ENCODE measurements at places on chromosomes 3 and 15.

DNA sequence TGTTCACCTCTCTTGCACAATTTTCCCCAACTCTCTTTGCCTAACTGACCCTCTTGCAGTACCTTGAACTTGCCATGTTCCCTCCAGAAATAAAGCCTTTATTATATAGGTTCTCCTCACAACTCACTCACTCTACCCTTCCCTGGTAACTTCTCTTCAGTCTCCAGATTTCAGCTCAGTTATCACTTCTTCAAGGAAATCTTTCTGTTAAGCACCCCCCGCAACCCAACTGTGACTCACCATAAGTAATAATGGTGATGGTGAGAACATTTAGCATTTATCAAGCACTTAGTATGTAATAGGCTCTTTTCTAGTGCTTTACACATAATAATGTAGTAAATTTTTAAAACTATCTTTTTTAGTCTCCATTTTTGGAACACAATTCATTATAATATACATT lies 8.1 kb upstream of the OR5K1 start:
- DNase-seq = no peak

DNA sequence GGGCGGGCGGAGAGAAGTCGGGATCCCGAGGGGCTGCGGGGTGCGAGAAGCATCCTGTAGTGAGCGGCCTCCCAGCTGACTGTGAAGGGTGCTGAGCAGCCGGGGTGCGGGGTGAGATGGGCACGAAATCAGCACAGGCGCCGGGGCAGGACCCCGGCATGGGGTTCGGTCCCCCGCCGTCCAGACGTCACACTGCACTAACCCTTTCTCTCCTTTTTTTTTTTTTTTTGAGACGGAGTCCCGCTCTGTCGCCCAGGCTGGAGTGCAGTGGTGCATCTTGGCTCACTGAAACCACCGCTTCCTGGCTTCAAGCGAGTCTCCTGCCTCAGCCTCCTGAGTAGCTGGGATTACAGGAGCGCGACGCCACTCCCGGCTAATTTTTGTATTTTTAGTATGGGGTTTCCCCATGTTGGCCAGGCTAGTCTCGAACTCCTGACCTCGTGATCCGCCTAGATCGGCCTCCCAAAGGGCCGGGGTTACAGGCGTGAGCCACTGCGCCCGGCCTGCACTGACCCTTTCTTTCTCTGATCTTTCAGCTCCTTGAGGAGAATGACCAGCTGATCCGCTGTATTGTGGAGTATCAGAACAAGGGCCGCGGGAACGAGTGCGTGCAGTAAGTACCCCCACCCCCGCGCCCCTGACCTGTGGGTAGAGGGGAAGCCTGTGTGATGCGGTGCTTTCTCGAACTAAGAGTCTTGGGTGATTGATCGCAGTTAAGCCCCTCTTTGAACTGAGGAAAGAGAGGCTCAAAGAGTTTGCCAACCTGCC lies 513 bp downstream of the SS18L2 start:
- no peak for DNase-seq

GRCh38 chr15:40091861-40092255 lies 16.8 kb downstream of the BMF start:
- no peak for DNase-seq

DNA sequence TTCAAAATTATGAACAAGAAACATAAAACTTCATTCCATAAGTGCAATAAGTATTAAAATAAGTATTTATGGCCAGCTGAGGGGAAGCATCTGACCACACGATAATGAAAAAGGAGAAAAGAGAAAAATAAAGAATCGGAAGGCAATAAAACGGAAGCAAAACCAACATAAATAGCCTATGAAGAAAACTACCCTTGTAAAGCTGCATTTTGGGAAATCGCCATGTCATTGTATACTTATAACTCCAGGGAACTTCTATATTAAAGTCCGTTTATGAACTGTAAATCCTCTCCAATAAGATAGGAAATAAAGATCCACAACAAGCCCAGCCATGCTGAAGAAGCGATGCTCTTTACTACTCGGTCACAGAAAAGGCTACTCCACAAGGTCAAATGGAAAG lies 47.7 kb downstream of the MORC1 start:
- no peak for DNase-seq

DNA sequence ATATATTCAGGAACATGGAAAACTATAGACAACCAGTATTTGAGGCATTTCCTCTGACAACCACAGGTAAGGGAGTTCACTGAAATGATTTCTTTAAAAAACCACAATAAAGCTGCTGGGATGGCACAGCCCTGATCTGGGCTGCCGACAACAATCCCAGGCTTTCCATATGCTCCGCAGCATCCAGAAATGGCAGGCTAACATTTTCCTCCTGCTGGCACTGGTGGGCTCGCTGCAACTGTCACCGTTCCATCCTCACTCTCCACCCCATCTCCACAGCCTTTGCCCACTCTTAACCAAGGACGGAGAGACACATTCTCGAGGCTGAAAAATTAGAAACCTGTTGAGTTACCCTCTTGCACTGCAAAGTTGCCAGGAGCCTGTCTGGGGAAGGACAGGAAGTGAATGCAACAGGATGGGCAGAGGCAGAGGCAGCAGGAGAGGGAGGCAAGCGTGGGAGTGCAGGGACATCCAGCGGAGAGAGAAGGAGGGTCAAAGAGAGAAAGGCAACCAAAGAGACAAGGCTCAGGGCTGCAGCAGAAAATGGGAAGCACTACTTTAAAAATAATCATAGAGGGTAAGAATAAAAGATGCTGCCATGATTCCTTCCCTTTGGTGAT lies 79.0 kb upstream of the ARRDC4 start:
- no peak for DNase-seq

DNA sequence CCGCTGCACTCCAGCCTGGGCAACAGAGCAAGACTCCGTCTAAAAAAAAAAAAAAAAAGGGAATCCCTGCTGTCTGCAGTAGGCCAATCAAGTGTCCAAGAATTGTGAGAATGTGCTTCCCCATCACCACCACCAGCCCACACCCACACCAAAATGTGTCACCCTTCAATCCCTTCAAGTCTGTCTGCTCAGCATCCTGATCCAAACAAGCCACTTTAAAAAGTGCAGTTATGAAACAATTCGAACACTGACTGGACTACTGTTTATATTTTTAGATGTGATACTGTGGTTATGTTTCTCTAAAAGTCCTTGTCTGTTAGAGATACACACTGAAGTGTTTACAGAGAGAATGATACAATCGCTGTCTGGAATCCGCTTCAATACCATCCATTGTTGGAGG lies 78.1 kb upstream of the CGNL1 start:
- no peak for DNase-seq

- no peak for DNase-seq
Measured at GRCh38 chr15:51310064-51310463, 28.3 kb downstream of the CYP19A1 start.

- no peak for DNase-seq
Measured at GRCh38 chr3:19171794-19172193, 23.5 kb downstream of the KCNH8 start.

GRCh38 chr3:78641703-78642102 lies 1126.1 kb downstream of the ROBO1 start:
- DNase-seq = no peak

- DNase-seq = no peak
Measured at GRCh38 chr15:41838400-41838897, at the start of gene PLA2G4B. PLA2G4B (plus strand) TSS chr15:41838847; CDS start chr15:41838914, 67 bp downstream.

DNA sequence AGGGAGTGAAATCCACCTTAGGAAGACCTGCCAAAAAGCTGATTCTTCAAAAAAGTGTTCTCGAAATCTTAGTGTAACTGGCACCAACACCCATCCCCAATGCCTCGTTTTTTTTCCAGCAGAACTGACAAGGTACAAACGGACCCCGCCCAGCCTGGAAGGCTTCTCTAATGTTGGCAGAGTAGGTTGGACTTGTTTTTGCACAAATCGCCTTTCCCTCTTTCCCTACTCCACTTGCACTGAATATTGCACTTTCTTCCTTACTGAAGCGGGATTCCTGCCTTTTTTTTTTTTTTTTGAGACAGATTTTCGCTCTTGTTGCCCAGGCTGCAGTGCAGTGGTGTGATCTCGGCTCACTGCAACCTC lies 544 bp upstream of the TIMMDC1 start:
- no peak for DNase-seq

- DNase-seq = no peak
Measured at GRCh38 chr3:112464264-112464663, 35.0 kb downstream of the BTLA start.

GRCh38 chr15:73887481-73887880 lies 14.1 kb downstream of the TBC1D21 start:
- no peak for DNase-seq

DNA sequence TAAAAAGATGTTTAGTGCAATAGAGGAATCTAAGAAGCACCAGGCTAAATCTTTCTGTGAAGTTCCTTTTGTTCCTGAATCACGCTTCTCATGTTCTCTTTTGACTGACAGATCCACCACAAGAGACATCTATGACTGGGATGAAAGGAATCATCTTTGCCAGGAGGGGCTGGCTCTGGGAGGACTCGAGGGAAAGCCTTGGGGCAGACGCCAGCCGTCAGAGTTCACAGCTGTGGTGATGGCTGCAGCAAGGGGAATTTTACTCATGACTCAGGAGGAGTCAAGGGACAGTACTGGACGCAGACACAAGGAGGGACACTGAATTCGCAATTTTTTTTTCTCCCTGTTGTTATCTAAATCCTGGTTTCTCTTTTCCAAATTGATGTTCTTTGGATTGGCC lies 38.7 kb downstream of the C3orf38 start:
- DNase-seq = no peak

GRCh38 chr15:40104296-40104864 lies 4.3 kb downstream of the BMF start:
- DNase-seq = no peak

GRCh38 chr3:127794402-127794801 lies 27.9 kb downstream of the MGLL start:
- no peak for DNase-seq

DNA sequence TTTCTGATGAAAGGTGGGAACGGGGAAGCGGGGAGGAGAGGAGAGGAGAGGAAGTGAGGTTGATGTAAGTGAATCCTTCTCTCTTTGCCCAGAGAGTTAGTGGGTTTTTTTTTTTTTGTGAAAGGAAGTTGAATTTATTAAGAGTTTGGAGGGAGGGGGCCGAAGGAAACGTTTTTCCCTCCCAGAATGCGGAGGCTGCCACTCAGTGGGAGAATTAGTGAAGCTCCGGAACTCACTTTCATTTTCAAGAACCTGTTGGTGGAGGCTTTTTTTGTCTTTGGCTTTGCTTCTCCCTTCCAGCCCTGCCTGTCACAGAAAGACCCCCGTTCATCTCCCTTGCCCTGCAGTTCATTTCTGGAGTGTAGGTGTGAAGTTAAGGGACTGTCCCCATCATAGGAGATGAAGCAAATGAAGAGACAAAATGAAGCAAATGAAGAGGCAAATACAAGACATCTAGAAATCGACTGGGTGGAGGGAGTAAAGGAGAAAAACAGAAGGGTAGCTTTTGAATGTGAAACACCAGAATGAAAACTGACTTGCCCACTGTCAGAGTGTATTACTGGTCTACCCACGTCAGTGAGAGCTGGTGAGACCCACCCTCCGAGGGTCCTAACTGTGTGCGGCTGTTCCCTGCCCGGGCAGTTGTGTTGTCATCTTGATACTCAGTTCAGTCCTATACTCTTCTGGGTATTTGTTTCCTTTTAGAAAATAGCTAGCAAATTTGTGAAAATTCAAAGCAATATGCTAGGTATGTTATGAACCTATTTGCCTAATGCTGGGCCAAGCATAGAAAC lies 91.5 kb downstream of the ITPR1 start:
- no peak for DNase-seq

- DNase-seq = no peak
Measured at GRCh38 chr3:64645243-64645642, 42.6 kb downstream of the ADAMTS9 start.

- DNase-seq = no peak
Measured at GRCh38 chr3:114741066-114741465, 406.0 kb downstream of the ZBTB20 start.

- no peak for DNase-seq
Measured at GRCh38 chr15:40088929-40089755, 19.5 kb downstream of the BMF start.

GRCh38 chr3:183123891-183124290 lies 24.6 kb upstream of the MCCC1 start:
- DNase-seq = no peak

GRCh38 chr3:129122412-129123011 lies 908 bp upstream of the RAB43 start:
- no peak for DNase-seq

DNA sequence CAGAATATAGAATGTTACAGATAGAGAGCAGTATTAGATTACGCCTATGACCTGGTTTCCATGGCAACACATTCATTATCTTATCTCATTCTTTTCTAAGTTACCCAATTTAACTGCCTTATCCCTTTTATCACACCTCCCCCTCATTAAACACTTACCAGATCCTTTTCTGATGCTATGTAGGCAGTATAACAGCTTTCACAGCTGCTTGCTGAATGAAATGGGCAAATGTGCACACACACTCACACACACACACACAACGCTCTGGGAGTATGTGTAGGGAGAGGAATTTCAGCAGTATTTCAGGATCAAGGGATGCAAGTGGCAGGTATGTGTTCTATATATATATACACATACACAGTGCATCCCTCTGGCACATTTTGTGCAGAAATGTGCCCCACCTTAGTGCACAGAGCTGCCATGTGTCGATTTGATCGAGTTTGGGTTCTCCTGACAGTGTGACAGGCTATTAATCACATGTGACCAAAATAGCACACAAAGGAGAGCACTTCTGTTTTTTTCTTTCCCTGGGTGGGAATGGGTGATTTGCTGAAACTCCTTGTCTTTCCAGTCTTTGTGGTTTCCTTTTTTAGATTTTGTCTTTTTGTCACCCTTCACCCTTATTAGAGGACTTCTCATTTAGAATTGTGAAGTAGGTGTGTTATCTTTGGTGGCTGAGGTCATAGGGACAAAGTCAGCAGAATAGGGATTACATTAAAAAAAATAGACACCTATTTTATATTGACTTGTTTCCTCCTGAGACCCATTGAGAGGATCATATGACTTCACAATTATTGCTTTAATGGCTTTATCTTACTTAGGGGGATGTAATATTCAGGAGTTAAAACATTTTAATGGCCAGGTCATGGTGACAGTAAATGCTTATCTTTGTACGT lies 553.7 kb downstream of the PDCD6IP start:
- DNase-seq = no peak
